ENCODE measurements at places on chromosomes 16 and 17. TPM values are rescaled to one million over a fixed set of nuclear protein-coding genes. Genes with fewer than 3 reads are reported as not detected.

- no peak for DNase-seq
Measured at GRCh38 chr16:65843941-65844340, 522.5 kb upstream of the CDH5 start.

Gene KCNJ18
- total RNA-seq, result not detected

GRCh38 chr16:80350061-80350460 lies 190.7 kb upstream of the DYNLRB2 start:
- DNase-seq, result peak; percentile 17

Gene ITGAD
- total RNA-seq, result not detected

GRCh38 chr16:53654946-53655345 lies 48.7 kb downstream of the RPGRIP1L start:
- DNase-seq, result no peak

DNA sequence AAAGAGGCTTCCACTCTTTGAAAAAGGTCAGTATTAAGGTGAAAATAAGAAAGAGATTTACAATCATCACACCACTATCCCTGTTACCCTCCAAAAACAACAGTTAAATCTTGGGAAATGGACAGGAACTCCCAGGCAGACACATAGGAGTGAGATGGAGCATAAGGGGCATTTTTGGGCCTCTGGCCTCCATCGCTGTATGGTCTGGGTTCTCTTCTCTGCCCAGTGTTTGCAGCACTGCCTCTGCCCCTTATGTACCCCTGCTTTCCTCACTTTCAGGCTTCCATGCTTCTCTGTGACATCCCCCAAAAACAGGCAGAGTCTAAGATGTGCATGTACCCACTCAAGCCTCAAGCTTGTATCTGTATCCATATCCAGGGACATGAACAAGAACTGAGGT lies 630 bp upstream of the HOXB2 start:
- no peak for DNase-seq

- no peak for DNase-seq
Measured at GRCh38 chr16:70728150-70728549, 42.3 kb upstream of the MTSS2 start.

GRCh38 chr16:75011634-75012307 lies 12.9 kb downstream of the ZNRF1 start:
- DNase-seq, result no peak

GRCh38 chr16:86680661-86681030 lies 102.3 kb downstream of the FOXL1 start:
- no peak for DNase-seq

DNA sequence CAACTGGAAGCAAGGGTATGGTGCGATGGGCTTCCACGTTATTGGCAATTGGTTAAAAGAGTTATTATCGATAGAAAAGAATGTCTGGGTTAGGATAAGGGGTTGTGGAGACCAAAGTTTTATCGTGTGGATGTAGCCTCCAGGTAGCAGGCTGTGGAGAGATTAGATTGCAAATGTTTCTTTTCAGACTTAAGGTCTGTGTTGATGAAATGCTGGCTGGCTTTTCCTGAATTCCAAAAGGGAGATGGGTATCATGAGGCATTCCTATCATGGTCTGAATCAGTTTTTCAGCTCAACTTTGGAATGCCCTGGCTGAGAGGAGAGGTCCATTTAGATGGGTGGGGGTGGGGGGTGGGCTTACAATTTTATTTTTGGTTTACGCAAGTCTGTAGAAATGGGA lies 395.0 kb upstream of the RBFOX1 start:
- no peak for DNase-seq

GRCh38 chr16:84065536-84066132 lies 23.0 kb upstream of the SLC38A8 start:
- peak; percentile 85 for DNase-seq

GRCh38 chr17:67041941-67042899 lies 2.1 kb upstream of the CACNG1 start:
- DNase-seq, result no peak

DNA sequence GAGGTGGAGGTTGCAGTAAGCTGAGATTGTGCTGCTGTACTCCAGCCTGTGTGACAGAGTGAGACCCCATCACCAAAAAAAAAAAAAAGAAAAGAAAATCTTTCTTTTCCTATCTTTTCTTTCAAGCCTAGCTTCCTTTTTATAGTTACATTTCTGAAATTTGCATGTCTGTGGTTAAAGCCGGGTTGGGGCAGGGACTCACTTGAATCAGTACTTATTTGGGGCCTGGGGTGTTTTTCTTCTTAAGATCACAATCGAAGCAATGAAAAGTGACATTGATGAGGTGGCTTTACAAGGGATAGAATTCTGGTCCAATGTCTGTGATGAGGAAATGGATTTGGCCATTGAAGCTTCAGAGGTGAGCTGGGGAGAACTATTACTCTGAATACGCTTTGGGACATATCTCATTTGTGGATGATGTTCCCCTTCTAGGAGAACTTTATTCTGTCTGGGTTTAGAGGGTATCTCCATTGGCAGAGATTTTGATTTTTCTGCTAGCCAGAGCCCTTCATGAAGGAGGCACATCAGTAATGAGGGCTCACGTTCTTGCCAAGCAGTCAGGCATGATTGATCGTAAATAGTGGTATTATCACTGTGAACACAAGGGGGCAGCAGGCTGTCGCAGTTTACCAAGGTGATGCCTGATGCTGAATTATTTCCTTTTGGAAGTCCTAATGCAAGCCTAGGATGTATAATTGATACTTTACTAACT lies 14.3 kb downstream of the KPNB1 start:
- peak; percentile 93 for DNase-seq

GRCh38 chr17:1783834-1784611 lies 22.2 kb downstream of the SERPINF1 start:
- peak; percentile 73 for DNase-seq

Gene ITGAL
- not detected for total RNA-seq

Gene CRISPLD2
- 4.0 TPM for total RNA-seq

DNA sequence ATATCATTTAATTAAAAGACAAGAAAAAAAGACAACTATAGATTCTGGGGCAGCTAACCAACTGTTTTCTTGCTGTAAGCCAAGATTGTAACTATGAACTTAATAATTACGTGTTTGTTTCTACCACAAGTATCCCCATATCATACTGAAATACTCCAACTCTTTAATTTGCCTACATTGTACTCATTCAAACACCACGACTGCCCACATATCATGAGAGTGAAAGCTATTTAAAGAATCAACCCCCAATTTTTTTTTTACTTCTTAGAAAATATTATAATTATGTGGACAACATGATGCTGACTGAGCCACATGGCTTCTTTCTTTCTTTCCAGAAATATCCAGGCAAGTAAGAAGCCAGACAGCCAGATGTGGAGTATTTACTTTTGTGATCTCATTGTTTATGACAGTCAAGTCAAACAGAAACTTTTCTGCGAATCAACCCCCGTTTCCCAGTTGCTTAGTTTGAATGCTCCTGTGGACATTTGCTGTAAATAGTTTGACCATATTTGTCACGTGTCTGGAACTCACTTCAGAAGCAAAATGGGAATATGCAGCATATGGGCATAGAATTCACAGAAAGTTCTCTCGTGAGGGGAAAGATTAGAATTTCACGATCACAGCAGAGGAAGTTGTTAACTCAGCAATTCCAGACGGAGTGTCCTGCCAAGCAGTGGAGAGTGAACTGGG lies 126.8 kb upstream of the PSMD7 start:
- no peak for DNase-seq

- DNase-seq, result peak; percentile 39
Measured at GRCh38 chr16:2784358-2785100, 2.8 kb downstream of the PRSS33 start.

DNA sequence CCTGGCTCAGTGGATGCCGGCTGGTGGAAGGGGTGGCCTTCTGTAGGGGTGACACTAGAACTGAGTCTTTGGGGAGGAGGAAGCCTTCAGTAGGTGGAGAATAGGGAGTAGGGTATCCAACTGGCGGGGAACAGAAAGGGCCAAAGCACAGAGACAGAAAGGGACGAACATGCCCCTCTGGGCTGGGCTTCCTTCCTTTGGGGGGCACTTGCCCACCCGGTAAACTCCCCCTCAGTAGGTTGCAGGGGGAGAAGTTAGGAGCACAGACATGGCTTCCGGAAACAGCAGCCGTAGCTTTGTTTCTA lies 774 bp downstream of the ENGASE start:
- DNase-seq, result no peak

DNA sequence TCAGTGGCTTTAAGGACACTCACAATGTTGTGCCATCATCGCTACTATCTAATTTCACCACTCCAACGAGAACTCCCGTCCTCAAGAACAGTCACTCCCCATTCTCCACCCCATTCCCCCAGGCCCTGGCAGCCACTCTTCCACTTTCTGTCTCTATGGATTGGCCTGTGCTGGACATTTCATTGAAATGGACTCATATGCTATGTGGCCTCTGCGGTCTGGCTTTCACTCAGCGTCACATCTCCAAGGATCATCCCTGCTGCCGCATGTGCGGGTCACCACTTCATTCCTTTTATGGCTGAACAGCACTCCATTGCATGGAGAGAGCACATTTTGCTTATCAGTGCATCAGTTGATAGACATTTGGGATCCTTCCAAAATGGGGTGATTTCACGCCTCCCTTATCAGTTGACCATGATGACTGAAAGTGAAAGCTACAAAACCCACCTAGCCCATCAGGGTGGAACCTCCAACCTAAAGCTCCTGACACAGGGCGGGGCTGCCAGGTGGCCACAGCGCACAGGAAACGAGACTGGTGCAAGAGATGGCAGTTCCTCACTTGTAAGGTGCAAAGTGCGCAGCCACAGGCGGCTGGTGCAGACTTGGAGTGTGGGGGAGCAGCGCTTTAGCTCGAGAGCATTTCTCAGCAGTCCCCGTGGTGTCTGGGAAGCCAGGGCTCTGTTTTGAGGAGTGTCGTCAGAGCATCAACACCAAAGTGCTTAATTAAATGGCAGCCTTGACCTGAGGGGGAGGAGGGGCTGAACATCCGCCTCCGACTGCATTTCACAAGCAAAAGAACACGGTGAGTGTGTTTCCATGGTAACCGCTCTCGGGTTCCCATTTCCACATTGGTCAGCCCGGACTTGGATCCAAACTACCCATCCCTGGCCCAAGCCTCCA lies 23.8 kb downstream of the COTL1 start:
- no peak for DNase-seq

Gene GAS2L2
- total RNA-seq, result 0.09 TPM

GRCh38 chr16:11088074-11088730 lies 143.8 kb downstream of the CLEC16A start:
- DNase-seq, result no peak

GRCh38 chr16:86994651-86995171 lies 322.5 kb downstream of the C16orf95 start:
- DNase-seq, result no peak

DNA sequence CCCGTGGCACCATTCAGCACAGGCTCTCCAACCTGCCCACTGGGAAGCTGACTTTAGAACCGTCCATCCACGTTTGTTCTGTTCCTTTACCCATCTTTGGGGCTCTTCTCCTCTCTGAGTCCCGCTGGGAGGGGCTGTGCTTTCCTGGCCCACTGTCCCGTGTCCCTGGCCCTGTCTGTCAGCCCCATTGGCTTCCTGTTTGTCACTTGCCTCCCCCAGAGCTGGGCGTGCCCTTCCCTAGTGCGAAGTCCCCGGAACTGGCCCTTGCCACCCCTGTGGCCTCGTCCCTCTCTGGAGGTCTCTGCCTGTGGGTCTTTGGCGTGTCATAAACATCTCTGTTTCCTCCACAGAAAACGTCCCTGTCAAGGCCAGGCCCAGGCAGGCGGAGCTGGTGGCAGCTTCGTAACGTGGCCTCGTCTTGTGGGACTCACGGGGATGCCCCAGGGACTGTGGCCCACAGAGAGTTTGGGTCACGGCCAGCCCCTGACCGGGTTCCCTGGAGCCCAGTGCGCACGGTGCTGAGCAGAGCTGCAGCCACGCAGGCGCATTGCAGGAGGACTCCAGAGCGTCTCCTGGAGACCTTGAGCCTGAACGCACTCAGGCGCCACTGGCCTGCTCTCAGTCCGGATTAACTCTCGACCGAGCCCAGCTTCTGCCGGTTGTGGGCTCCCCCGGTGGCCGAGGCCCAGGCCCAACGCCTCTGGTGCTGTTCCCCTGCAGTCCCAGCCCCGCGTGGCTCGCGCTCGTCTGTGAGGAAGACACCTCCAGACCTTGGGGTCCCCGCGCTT lies 7.3 kb downstream of the CHMP6 start:
- DNase-seq, result peak; percentile 58

Measured in endodermal cell (in vitro differentiated cells).